ENCODE measurements at places on chromosomes 5 and 9.
A peak's percentile ranks its signal among the peaks of the same experiment; 100 is the strongest.

DNA sequence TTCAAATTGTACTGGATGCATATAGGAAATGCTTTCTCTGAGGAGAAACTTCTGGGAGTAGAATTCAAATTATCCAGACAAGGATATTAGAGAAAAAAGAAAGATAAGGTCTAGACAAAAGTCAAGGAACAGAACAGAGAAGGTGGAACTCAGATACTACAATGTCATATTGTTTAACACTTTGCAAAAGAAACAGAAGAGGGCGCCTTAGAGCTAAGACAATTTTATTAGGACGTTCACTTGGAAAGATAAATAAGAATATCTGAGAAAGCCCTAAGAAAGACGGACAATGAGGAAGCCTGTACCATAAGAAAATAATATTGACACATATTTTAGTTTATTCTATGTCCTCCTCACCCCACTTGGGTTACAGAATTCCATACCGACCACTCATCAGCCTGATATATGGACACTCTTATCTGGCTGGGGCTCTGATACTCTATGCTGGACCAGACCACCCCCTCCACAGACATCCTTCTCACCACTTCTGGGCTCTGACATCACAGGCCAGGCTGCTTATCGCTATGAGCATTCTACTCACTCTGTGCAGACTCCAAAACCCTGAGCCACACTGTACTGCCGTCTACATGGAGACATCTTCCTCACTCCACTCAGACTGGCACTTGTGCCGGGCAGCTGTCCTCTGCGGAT lies 9.1 kb upstream of the AK3 start:
- DNase-seq: peak; percentile 55

GRCh38 chr5:110969502-110969901 lies 102.0 kb upstream of the TSLP start:
- peak; percentile 9 for DNase-seq

- DNase-seq: no peak
Observed at GRCh38 chr9:26324786-26325443, 567.7 kb downstream of the CAAP1 start.

DNA sequence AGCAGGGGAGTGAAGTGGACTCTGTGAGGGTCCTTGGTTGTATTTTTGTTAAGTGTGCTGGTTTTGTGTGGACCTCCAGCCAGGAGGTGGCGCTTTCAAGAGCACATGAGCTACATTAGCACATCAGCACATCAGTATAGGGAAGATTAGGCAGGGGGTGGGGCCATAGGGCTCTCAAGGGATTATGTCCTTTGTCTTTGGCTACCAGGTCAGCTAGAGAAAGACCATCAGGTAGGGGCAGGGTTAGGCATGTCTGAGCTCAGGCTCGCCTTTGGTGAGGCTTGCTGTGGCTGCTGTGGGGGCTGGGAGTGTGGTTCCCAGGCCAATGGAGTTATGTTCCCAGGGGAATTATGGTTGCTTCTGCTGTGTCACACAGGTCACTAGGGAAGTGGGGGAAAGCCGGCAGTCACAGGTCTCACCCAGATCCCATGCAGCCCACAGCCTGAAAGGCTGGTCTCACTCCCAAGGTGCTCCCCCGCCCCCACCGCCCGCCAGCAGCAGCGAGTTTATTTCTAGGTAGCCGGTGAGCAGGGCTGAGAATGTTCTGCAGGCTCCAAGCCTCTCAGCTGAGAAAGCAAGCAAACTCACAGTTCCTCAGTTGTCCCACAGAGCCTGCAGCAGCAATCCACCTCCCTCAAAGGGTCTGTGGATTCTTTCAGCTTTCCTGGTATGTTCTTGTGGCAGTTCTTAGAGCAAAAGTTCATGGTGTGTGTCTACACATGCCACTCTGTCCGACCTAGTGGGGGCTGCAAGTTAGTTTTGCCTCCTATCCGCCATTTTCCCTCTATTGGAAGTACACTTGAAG lies 13.7 kb downstream of the OR1J1 start:
- no peak for DNase-seq

DNA sequence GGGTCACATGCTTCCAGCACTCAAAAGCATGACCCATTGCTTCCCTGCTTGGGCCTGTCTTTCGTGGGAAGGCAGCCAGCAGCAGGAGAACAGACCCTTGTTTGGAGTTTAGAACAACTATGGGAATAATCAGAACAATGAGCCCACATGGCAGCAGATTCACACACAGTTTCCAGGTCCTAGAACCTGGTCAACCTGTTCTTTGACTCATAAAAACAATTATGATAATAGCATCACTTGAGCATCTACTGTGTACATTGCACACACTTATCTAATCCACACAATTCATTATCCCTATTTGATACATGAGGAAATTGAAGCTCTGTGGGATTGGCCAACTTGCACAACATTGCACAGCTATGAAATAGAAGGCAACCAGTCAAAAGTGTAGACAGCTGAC lies 41.7 kb downstream of the KLF4 start:
- peak; percentile 72 for DNase-seq

- no peak for DNase-seq
Observed at GRCh38 chr5:155750571-155750970, 576.4 kb upstream of the SGCD start.

DNA sequence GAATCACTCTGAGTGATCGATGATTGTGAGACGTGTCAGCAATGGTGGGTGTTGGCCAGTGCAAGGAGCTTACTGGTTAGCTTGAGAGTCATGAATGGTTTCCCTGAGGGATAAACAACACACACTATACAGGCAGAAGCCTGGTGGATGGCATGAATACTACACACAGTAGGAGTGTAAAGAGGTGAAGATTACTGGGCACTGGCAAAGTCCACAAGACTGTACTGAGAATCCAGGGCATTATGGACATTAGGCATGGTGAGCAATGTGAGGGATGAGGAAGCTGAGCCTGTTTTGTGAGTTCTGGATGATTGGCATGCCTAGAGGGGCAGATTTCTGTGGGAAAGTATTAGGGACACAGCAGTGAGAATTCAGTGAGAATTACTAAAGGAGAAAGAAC lies 71.3 kb downstream of the KDM4C start:
- DNase-seq: peak; percentile 71

DNA sequence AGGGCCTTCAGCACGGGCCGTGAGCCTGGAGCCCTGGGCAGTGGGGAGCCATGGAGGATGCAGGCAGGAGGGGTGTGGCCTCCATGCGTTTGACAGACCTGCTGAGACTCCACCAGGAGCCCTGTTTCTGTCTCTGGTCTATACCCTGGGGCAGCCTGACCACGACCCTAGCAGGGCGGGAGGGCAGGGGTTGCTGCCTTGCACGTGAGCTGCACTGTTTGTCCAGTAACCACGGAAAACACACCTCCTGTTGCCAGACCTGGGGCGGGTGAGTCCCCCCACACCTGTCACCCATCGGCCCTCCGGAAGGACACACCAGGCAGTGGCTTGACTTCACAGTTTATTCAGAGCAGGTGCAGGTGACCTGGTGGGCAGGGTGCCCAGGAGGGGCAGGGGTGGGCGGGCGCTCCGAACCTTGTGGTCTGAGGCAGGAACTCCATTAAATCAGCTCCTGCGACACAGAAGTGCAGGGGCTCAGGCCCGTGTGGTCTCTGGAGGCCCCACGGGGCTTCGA lies 3.9 kb downstream of the LCN8 start:
- DNase-seq: no peak

GRCh38 chr9:131167936-131168335 lies 42.5 kb downstream of the NUP214 start:
- DNase-seq: no peak

DNA sequence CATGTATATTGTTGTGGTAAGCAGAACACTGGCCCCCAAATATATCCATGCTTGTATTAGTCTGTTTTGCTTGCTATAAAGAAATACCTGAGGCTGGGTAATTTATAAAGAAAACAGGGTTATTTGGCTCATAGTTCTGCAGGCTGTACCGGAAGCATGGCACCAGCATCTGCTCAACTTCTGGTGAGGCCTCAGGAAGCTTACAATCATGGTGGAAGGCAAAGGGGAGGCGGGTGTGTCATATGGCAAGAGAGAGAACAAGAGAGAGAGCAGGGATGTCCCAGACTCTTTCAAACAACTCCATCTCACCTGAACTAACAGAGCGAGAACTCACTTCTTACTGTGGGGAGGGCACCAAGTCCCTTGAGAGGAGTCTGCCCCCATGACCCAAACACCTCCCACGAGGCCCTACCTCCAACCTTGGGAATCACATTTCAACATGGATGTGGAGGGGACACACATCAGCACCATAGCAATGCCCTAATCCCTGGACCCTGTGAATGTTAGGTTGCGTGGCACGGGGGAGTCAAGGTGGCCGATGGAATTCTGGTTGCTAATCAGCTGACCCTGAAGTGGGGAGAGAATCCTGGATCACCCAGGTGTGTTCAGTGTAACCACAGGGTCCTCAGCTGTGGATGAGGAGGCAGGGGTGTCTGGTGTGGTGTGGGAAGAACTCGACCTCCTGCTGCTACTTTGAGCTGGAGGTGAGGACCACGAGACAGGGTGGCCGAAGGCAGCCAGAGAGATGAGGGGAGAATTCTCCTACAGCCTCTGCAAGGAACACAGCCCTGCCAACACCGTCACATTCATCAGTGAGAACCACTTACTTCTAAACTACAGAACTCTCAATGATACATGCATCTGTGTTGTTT lies 172.8 kb downstream of the AUH start:
- DNase-seq: no peak

- DNase-seq: no peak
Observed at GRCh38 chr9:20380546-20380945, 241.8 kb downstream of the MLLT3 start.

GRCh38 chr9:99259231-99259918 lies 37.3 kb downstream of the SEC61B start:
- DNase-seq: peak; percentile 17

DNA sequence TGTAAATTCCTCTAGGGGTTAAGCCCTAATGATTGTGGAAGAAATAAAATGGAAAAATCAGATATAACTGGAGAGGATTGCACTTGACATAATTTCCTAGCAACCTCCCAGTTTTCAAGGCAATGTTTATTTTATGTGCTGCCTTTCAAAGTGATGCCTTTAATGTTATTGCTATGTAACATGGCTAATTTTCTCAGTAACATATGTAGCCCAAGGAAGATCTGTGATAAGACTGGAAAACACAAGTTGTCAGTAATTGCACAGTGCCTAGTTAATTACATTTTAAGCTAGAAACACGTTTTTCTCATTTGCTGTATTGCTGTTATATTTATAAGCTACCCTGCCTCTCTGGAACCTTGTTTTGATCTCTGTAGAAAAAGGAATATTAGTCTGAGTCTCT lies 49.2 kb upstream of the KCNN2 start:
- no peak for DNase-seq

- DNase-seq: no peak
Observed at GRCh38 chr5:108006791-108007190, 336.1 kb upstream of the EFNA5 start.

DNA sequence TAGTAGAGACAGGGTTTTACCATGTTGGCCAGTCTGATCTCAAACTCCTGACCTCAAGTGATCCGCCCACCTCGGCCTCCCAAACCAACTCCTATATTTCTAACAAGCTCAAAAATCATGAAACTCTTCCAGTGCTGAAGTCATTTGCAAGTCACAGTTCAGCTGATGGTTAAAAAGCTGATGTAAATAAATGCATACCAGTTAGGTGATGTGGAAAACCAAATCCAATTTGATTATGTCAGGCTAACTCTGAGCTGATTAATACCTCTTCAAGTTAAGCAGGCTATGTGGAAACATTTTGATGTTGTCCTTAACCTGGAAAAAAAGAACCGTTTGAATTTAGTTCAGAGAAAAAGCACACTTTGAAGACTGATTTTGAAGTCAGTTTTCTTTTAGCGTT lies 51.0 kb downstream of the TMEM252 start:
- DNase-seq: no peak

GRCh38 chr9:580652-581342 lies 260.7 kb upstream of the DMRT1 start:
- no peak for DNase-seq

Measured in epithelial cell of esophagus (primary cell).